ENCODE measurements at places on chromosomes 6 and 20.

DNA sequence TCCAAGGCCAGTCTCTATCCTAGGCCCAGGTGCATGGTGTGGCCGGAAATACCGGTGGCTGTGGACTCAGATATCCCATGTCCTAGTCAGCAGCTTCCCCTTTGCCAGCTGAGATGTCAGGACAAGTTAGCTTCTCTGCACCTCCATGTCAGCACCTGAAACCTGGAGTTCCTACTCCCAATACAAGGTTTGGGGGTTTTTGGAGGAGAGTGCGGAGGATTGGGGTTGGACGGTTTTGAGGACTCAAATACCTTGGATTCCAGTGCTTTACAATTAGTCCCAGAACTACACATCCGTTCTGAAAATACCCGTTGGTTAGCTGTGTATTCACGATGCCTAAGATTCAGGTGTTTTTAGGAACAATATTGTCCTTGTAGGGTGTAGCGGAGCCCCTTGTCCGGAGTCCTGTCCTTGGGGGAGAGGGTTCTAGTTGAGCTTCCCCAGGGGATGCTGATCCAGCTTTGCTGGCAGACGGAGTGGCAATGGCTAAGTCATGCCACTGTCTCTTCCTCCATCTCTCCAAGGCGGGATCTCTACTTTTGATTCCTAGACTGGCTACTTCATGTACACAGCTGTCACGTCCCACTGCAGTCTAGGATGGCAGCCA, 45.0 kb downstream of the ADNP start:
- DNase-seq, result no peak

DNA sequence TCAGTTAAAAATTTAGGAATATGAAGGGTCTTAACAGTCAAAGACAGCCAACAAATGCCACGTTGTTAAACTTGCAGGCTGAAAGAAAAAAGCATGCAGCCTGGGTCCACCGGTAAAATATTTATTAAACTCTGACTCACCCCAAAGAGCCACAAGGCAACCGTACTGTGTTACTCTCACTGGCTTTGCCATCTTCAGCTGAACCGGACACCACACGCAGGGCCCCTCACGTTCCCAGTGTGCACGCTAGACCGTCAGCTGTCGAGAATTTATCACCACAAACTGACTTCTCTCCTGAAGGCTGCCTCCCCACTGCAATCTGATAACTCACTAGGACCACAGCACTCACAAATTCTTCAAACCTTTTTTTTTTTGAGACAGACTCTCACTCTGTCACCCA, 30.7 kb downstream of the HUS1B start:
- DNase-seq, result no peak

- DNase-seq, result no peak
Measured at GRCh38 chr20:49532285-49532946, 35.5 kb downstream of the PTGIS start.

GRCh38 chr6:21856844-21857243, 263.3 kb downstream of the SOX4 start:
- DNase-seq, result no peak

Measured in T-helper 1 cell (primary cell).